ENCODE measurements at places on chromosomes 1 and 21.

- no peak for DNase-seq
These were observed 215.8 kb upstream of the ZRANB2 start for GRCh38 chr1:71296551-71297134.

DNA sequence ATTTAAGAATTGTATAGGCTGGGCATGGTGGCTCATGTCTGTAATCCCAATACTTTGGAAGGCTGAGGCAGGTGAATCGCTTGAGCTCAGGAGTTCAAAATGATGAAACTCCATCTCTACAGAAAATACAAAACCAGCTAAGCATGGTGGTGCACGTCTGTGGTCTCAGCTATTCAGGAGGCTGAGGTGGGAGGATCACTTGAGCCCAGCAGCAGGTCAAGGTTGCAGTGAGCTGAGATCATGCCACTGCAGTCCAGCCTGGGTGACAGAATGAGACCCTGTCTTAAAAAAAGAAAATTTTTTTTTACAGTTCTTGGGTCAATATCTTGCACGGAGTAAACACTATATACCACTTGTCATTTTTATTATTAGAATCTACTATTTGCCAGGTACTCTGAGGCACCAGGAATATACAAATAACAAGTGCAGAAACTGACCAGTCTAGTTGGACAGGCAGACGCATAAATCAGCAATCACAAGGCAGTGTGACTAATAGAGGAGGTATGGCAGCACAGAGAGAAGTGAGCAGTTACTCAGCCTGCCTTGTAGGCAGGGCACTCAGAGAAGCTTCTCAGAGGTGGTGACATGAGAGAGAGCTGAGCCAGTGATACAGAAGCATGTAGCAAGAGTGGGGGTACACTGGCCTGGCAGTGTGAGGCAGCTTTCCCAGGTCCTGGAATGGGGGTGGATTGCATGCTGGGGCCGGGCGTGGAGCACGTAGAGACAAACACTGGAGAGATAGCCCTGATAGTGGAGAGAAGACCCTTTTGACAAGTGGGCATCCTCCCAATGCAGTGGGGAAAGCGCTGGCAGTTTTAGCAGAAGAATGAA is 8.0 kb downstream of the PHLDA3 start:
- DNase-seq: peak; percentile 59

DNA sequence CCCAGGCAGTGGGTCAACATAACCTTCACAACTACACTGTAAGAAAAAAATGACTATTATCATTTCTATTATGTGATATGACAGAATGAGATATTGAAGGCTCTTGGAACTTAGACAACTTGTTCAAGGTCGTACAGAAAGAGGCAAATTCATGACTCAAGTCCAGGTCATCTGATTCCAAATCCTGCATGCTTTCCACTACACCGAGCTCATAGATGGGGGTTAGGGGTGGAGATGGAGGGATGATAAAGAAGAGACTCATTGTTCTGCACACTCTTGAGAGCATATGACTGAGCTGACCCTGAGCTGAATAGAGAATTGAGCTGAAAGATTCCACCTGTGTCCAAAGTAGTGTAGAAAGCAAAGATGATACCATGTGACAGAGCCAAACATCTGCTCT is 2.8 kb downstream of the FCRL6 start:
- no peak for DNase-seq

- no peak for DNase-seq
These were observed 563.4 kb upstream of the PLXNA2 start for GRCh38 chr1:208807446-208808127.
